Activated naive CD8-positive, alpha-beta T cell treated with anti-CD3 and anti-CD28 coated beads, Interleukin-2, amount 10 ng/mL, durations not matched to agents 7 days and 5 days (primary cell): ENCODE measurements at places on chromosomes 6 and 20. TPM values are rescaled to one million over a fixed set of nuclear protein-coding genes. Genes with fewer than 3 reads are reported as not detected.

DNA sequence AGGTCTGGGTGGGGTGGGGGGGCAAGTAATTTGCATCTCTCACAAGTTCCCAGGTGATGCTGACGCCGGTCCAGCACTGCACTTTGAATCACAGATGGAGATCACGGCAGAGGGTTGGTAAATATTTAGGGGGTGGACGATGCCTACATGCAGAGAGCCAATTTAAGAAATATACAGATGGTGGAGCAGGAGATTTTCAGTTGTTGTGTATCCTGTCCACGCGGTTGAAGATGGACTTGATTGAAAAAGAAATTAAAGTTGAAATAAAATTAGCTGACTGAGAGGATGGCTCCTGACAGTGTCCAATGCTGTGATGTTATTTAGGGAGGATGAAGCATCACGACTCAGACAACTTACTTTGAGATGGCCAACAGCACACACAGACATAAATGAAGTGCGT is 74.6 kb downstream of the PHACTR3 start:
- no peak overlapping the region for H3K4me3 ChIP-seq
- H3K27ac ChIP-seq: no peak overlapping the region
- DNase-seq: no peak
- no peaks in the 10 kb centered on the region for H3K36me3 ChIP-seq
- peaks cover 6% of the 10 kb centered on the region for H3K27me3 ChIP-seq

- no peaks in the 10 kb centered on the region for H3K27me3 ChIP-seq
- H3K4me1 ChIP-seq: peaks cover 5% of the 10 kb centered on the region
Observed at GRCh38 chr6:128655978-128656498, 135.6 kb upstream of the PTPRK start.

DNA sequence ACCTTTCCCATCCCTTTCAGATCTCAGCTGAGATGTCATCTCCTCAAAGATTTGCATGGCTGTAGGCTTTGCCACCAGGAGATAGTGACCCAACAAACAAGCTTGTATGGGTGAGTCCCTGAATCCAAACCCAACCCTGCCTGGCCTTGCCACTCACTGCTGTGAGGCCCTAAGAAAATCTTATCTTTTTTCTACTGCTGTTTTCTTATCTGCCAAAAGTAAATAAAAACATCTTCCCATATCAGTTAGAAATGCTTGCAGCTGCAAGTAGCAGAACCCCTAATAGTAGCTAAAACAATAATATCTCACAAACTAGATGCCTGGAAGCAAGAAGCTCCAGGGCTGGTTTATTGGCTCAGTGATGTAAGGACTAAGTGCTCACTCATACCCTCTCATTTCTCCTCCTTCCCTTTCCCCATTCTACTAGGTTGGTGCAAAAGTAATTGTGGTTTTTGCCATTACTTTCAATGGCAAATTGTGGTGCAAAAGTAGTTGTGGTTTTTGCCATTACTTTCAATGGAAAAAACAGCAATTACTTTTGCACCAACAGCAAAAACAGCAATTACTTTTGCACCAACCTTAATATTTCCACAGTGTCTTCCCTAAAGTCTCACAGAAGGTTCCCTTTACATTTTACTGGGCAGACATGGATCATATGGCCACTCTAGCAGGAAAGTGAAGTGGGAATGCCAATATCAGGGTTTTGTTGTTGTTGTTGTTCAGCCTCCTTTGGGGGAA is 56.7 kb upstream of the PSMF1 start:
- no peaks in the 10 kb centered on the region for H3K4me1 ChIP-seq
- DNase-seq: no peak
- peaks cover 7% of the 10 kb centered on the region for H3K27me3 ChIP-seq
- H3K4me3 ChIP-seq: no peak overlapping the region
- no peak overlapping the region for H3K27ac ChIP-seq

GRCh38 chr6:122845916-122846612 is 57.0 kb downstream of the SMPDL3A start:
- no peaks in the 10 kb centered on the region for H3K36me3 ChIP-seq
- no peak overlapping the region for H3K4me3 ChIP-seq
- no peak for DNase-seq
- no peaks in the 10 kb centered on the region for H3K27me3 ChIP-seq

GRCh38 chr6:135318738-135319469 is 137.8 kb downstream of the MYB start:
- no peaks in the 10 kb centered on the region for H3K27me3 ChIP-seq
- H3K4me1 ChIP-seq: peaks cover 17% of the 10 kb centered on the region
- H3K4me3 ChIP-seq: no peak overlapping the region
- peaks cover 6% of the 10 kb centered on the region for H3K36me3 ChIP-seq
- DNase-seq: no peak

- no peaks in the 10 kb centered on the region for H3K36me3 ChIP-seq
- H3K4me1 ChIP-seq: no peaks in the 10 kb centered on the region
- no peak overlapping the region for H3K27ac ChIP-seq
- H3K27me3 ChIP-seq: peaks cover 2% of the 10 kb centered on the region
- H3K4me3 ChIP-seq: no peak overlapping the region
Observed at GRCh38 chr20:58976061-58976730, 4.9 kb upstream of the NELFCD start.

DNA sequence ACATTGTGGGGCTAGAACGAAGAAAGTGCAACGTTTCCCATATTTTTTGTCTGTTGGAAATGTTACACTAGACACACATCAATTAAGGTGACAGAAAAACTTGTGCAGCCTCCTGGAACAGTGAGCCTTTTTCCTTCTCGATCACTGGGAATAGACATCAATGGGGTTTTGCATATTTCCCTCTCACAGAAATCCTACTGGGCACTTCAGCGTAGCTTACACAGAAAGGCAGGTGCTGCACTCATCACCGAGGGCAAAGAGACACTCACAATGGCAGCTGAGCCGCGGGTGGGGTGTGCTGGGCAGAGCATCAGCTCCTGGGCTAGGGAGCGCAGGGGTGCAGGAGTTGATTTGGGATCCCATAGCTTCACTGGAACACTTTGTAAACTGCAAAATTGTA is 64.5 kb downstream of the THBS2 start:
- H3K4me3 ChIP-seq: no peak overlapping the region
- H3K27ac ChIP-seq: no peak overlapping the region
- peaks cover 7% of the 10 kb centered on the region for H3K4me1 ChIP-seq
- DNase-seq: no peak
- H3K27me3 ChIP-seq: peaks cover 5% of the 10 kb centered on the region
- no peaks in the 10 kb centered on the region for H3K36me3 ChIP-seq

GRCh38 chr6:95601133-95601532 is 23.8 kb downstream of the MANEA start:
- no peak overlapping the region for H3K4me3 ChIP-seq
- H3K27me3 ChIP-seq: no peaks in the 10 kb centered on the region
- H3K27ac ChIP-seq: no peak overlapping the region
- H3K36me3 ChIP-seq: peaks cover 23% of the 10 kb centered on the region
- H3K4me1 ChIP-seq: peaks cover 3% of the 10 kb centered on the region

GRCh38 chr20:12287575-12287974 is 369.9 kb downstream of the BTBD3 start:
- no peaks in the 10 kb centered on the region for H3K36me3 ChIP-seq
- no peaks in the 10 kb centered on the region for H3K4me1 ChIP-seq
- H3K27ac ChIP-seq: no peak overlapping the region
- H3K27me3 ChIP-seq: no peaks in the 10 kb centered on the region
- no peak for DNase-seq

Gene SIRPD
- total RNA-seq: 0.30 TPM

Gene SLC22A2
- not detected for total RNA-seq

Gene HLA-B
- 5,415 TPM for total RNA-seq

Gene GPX5
- not detected for total RNA-seq
